ENCODE measurements at places on chromosomes 7 and 10. TPM values are rescaled to one million over a fixed set of nuclear protein-coding genes. Genes with fewer than 3 reads are reported as not detected.

GRCh38 chr7:4237296-4238235 is 444.5 kb upstream of the FOXK1 start:
- no peak overlapping the region for H3K4me3 ChIP-seq
- peaks cover 19% of the 10 kb centered on the region for H3K36me3 ChIP-seq
- H3K27ac ChIP-seq, result no peak overlapping the region
- H3K4me1 ChIP-seq, result no peaks in the 10 kb centered on the region
- no peak for DNase-seq

DNA sequence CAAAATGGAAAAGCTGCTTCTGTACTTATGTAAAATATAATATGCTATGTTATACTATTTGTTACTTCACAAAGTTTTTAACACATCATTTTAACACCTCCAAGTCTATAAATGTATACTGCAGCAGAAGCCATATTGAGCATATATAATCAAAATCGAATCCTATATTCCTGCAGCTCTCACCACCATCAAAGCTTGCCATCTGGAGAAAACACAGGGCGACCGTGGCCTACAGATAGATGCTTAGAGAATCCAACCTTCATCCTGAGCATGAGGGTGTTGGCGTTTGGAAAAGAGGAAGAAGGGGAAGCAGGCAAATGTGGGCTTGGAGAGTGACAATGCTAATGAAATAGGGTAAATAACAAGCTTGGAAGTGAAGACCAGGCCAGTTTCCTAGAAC is 258.8 kb upstream of the IMMP2L start:
- H3K36me3 ChIP-seq, result no peaks in the 10 kb centered on the region
- DNase-seq, result no peak
- H3K4me3 ChIP-seq, result no peak overlapping the region
- no peaks in the 10 kb centered on the region for H3K4me1 ChIP-seq

- H3K4me1 ChIP-seq, result peaks cover 30% of the 10 kb centered on the region
- H3K36me3 ChIP-seq, result no peaks in the 10 kb centered on the region
- H3K27ac ChIP-seq, result peak overlapping the region; percentile 65
- peak; percentile 38 for DNase-seq
These were observed 1.0 kb downstream of the PFKP start for GRCh38 chr10:3068201-3068967.

GRCh38 chr7:20085086-20085485 is 132.1 kb downstream of the MACC1 start:
- H3K4me3 ChIP-seq, result no peak overlapping the region
- no peak for DNase-seq
- H3K27me3 ChIP-seq, result no peaks in the 10 kb centered on the region
- H3K27ac ChIP-seq, result no peak overlapping the region

GRCh38 chr10:133347710-133348517 is 741 bp downstream of the PRAP1 start:
- no peaks in the 10 kb centered on the region for H3K4me1 ChIP-seq
- no peak overlapping the region for H3K27ac ChIP-seq
- no peak for DNase-seq

- no peaks in the 10 kb centered on the region for H3K36me3 ChIP-seq
- DNase-seq, result no peak
- H3K27ac ChIP-seq, result no peak overlapping the region
- no peaks in the 10 kb centered on the region for H3K27me3 ChIP-seq
- no peaks in the 10 kb centered on the region for H3K4me1 ChIP-seq
These were observed 53.5 kb downstream of the BMS1 start for GRCh38 chr10:42836096-42836495.

- no peaks in the 10 kb centered on the region for H3K27me3 ChIP-seq
- no peaks in the 10 kb centered on the region for H3K36me3 ChIP-seq
- no peak for DNase-seq
- H3K4me3 ChIP-seq, result no peak overlapping the region
- H3K27ac ChIP-seq, result no peak overlapping the region
- peaks cover 4% of the 10 kb centered on the region for H3K4me1 ChIP-seq
These were observed 481.6 kb downstream of the SH2D4B start for GRCh38 chr10:81019029-81019890.

GRCh38 chr7:1671594-1672451 is 1.7 kb downstream of the ELFN1 start:
- H3K4me1 ChIP-seq, result no peaks in the 10 kb centered on the region
- H3K4me3 ChIP-seq, result no peak overlapping the region
- DNase-seq, result no peak
- no peak overlapping the region for H3K27ac ChIP-seq
- peaks cover 5% of the 10 kb centered on the region for H3K27me3 ChIP-seq
- H3K36me3 ChIP-seq, result no peaks in the 10 kb centered on the region

DNA sequence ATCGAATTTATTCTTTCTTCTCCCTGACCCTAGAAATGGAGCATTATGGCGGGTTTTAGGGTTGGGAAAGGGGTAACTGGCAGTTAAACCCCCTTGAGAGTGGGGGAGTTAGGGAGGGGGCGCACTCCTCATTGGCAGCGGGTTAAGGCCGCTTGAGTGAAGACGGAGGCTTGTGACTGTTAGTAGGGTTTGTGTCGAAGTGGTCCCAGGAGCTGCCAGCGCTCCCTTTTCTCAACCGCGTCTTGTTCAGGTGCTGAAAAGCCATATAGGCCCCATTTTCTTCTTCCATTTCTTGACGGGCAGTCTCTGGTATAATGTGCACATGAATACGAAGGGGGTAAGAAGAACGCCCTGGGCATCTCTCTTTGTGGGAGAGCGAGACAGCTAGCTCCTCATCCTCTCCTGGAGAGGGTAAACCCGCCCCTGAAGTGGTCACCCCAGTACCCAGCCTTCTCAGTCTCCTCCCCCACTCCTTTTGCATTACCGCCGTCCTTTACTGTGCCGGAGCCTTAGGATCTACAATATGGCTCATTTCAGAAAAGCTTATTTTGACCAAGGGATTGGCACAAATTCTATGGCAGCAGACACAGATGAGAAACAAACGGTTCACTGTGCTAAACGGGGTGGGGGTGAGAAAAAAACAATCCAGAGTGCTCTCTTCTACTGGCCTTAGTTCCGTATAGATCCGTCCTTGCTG is 836 bp downstream of the KMT2E start:
- H3K27me3 ChIP-seq, result no peaks in the 10 kb centered on the region
- peak overlapping the region; percentile 98 for H3K4me3 ChIP-seq
- peaks cover 6% of the 10 kb centered on the region for H3K4me1 ChIP-seq
- no peaks in the 10 kb centered on the region for H3K36me3 ChIP-seq

DNA sequence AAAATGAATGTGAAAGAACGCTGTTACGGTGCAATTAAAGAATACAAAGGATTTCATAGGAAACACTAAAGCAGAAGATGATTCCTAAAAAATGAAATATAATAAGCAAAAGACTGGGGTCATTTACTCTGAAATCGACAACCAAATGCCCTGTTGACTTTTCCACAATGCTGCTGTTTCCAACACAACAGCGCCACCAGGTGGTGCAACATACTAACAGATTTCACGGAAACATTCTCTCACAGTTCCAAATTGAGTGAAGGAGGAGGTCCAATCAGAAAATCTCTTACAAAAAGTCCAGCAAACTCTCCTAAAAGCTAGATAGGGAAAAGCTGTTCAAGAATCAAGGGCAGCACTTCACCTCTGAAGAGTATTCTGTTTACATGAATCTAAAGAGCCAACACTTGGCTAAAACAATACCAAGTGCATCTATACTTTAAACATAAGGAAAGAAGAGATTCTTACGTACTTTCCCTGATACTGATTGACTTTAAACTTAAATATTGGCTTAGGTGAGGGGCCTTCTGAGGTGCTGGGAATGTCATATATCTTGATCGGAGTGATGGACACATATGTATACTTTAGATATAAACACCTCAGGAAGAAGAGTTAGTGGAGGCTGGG is 55.9 kb downstream of the UPF2 start:
- H3K4me3 ChIP-seq, result no peak overlapping the region
- H3K27me3 ChIP-seq, result no peaks in the 10 kb centered on the region
- H3K36me3 ChIP-seq, result peaks cover 25% of the 10 kb centered on the region
- no peak overlapping the region for H3K27ac ChIP-seq
- peak; percentile 93 for DNase-seq

DNA sequence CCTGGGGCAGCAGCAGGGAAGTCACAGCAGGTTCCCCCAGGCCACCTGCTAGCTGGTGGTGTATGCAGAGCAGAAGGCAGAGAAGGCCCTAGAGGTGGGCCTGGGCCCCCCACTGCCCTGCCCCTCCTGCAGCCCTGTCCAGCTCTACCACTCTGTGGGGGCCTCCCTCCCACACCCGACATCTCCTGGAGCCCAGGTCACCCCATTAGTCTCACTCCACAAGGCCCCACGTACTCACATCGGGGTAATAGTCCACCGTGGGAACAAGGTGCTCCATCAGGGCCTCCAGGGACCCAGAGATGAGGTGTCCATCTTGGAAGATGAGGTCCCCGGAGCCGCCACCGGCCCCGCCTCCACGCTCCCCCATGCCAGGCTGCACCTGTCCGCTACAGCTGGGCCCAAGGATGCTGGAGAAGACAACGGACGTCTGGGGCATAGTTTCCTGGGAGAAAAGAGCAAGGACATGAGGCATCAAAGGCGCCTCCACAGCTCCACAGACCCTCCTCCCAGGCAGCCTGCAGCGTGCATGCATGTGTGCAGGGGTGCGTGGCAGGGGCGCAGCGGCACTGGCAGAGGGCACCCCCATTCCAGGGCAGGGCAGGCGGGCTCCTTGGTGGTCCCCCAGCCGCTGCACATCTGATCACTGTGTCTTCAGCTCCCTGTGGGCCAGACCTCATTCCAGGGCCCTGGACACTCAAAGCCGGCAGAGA is 61.0 kb downstream of the RASGEF1A start:
- H3K27ac ChIP-seq, result peak overlapping the region; percentile 90
- DNase-seq, result peak; percentile 7
- peaks cover 15% of the 10 kb centered on the region for H3K4me1 ChIP-seq
- H3K27me3 ChIP-seq, result no peaks in the 10 kb centered on the region
- no peak overlapping the region for H3K4me3 ChIP-seq

DNA sequence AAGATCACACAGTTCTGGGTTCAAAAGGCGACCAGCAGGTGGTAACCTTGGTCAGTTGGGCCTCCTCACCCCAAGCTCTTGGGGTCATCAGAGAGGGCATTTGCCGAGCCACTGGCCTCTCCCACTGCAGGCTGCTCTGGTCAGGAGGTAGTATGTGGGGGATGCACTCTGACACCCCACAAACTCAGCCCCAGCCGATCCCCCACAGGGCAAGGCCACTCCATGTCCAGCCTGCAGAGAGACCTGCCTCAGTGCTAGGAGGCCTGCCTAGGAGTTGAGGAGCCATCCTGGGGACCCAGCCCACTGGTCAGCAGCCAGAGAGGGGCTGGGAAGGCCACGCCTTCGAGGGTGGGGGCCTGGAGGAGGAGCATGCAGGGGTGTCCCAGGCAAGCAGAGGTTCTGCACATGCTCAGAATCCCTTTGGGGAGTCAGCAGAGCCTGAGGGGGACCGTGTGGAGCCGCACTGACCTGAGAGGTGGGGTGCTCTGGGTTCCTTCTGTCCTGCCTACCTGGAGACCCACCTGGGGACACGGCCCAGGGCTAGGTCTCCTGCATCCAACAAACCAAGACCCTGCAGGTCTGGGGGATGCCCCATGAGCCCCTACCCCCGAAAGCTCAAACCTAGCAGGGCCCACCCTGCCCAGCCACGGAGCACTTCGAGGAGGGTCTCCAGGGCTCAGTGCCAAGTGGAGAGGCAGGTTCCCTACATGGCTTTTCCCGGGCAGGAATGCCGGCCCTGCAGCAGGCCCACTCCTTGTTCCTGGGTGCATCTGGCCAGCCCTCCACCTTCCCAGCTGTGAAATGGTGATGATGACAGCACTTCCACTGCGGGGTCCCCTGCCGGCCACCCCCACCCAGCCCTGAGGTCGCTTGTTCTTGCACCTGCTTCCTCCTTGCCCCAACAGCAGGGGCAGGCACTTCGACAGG is 58.5 kb downstream of the RASGEF1A start:
- no peak overlapping the region for H3K4me3 ChIP-seq
- H3K36me3 ChIP-seq, result no peaks in the 10 kb centered on the region
- H3K4me1 ChIP-seq, result no peaks in the 10 kb centered on the region
- H3K27me3 ChIP-seq, result no peaks in the 10 kb centered on the region
- H3K27ac ChIP-seq, result no peak overlapping the region
- DNase-seq, result no peak

DNA sequence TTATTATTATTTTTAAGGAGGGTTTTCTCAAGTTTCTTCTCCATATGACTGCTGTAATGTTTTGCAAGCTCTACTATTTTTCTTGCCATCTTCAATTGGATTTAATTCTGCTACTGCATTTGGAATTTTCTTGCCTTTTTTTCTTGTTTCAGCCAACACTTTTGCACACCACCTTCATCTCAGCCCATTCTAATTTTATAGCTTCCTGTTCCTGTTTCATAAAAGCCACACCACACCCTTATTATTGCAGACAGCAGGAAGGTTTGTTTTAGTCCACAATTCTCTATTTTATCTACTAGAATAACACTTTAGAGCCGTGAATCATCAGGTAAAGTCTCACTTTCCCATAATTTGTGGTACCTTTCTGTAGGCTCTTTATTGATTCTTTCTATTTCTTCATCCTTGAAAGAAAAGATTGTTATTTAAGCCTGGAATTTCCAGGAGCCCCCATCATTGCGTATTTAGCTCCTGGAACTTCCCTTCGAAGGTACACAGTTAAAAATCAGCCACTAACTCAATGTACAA is 209.3 kb upstream of the TBX20 start:
- H3K36me3 ChIP-seq, result no peaks in the 10 kb centered on the region
- H3K4me3 ChIP-seq, result no peak overlapping the region
- no peaks in the 10 kb centered on the region for H3K4me1 ChIP-seq
- H3K27me3 ChIP-seq, result no peaks in the 10 kb centered on the region
- H3K27ac ChIP-seq, result no peak overlapping the region

- DNase-seq, result no peak
- no peak overlapping the region for H3K4me3 ChIP-seq
- no peaks in the 10 kb centered on the region for H3K36me3 ChIP-seq
- H3K27me3 ChIP-seq, result no peaks in the 10 kb centered on the region
- no peaks in the 10 kb centered on the region for H3K4me1 ChIP-seq
These were observed 467.3 kb downstream of the PTPRN2 start for GRCh38 chr7:158120316-158120715.

GRCh38 chr10:88008866-88009470 is 145.5 kb downstream of the PTEN start:
- no peaks in the 10 kb centered on the region for H3K27me3 ChIP-seq
- H3K36me3 ChIP-seq, result no peaks in the 10 kb centered on the region
- DNase-seq, result no peak
- no peak overlapping the region for H3K27ac ChIP-seq

- H3K36me3 ChIP-seq, result no peaks in the 10 kb centered on the region
- H3K4me1 ChIP-seq, result no peaks in the 10 kb centered on the region
- no peak overlapping the region for H3K4me3 ChIP-seq
- DNase-seq, result no peak
- peak overlapping the region; percentile 50 for H3K27ac ChIP-seq
- no peaks in the 10 kb centered on the region for H3K27me3 ChIP-seq
These were observed 160.6 kb downstream of the KLF6 start for GRCh38 chr10:3624367-3624766.

DNA sequence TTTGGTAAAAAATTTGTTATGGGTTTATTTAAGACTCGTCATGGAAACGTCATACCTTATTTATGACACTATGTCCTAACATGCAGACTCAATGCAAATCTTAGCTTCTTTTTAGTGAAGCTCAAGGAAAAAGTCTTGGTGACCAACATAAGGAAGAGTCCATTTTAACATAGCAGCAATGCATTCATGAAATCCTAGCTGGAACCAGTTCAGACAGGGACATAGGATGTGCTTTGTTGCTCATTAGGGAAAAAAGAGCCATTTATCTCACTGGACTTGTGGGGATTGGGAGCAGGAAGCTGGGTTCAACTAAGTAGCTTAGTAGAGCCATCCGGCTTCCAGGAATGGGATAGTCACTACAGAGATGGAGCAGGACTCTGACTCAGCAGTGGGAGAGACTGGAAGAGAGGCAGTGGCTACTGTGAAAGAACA is 100.7 kb upstream of the DKK1 start:
- H3K27me3 ChIP-seq, result no peaks in the 10 kb centered on the region
- H3K27ac ChIP-seq, result no peak overlapping the region
- H3K4me1 ChIP-seq, result peaks cover 5% of the 10 kb centered on the region
- no peaks in the 10 kb centered on the region for H3K36me3 ChIP-seq

The BLNK gene
- 16.4 TPM for total RNA-seq

The NEUROG3 gene
- not detected for total RNA-seq

The NACAD gene
- total RNA-seq, result 6.5 TPM

The PTN gene
- total RNA-seq, result 7.5 TPM

The HOXA4 gene
- total RNA-seq, result 4.8 TPM

The FAM237B gene
- total RNA-seq, result not detected
